ENCODE measurements at places on chromosomes 16 and 17.
A peak's percentile ranks its signal among the peaks of the same experiment; 100 is the strongest.

GRCh38 chr16:58158725-58159124, 29.5 kb upstream of the CFAP20 start:
- DNase-seq, result no peak

DNA sequence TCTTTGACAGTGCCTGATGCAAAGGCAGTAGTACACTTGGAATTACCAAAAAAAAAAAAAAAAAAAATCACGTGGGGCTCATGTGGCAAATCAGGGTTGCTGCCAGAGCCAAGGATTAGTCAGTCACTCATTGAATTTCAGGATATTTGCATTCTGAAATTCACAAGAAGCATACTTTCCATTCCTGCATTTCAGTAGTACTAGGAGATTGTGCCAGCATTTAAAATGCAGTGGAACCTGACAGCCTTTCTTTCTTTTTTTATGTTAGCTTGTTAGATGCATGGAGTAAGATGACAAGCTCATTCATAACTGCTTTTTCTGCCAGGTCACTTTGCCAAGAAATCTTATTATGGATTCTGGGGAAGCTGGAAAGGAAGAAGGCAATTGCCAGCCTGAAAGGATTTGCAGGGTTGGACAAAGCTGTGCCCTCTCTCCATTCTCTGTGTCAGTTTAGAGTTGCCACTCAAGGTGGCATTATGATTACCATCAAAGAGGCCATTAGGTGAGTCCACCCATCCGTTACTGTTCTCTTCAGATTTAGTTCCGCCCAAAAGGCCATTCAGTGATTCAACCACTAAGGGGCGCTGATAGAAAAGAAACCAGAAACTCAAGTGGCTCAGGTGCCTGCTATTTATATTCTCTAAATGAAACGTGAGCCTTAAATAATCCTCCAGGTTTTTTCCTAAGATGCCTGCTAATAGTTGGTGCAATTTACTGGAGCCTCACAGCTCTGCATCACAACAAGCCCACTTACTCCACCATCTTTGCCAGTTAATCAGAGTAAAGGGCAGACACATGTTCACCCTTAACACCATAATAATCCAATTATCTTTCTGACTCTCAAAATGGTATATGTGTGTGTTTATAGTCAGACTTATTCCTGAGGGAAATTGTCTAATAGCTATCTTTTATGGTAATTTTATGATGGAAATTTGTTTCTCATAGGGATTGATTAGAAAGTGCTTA, 59.0 kb downstream of the TANGO6 start:
- peak; percentile 8 for DNase-seq

DNA sequence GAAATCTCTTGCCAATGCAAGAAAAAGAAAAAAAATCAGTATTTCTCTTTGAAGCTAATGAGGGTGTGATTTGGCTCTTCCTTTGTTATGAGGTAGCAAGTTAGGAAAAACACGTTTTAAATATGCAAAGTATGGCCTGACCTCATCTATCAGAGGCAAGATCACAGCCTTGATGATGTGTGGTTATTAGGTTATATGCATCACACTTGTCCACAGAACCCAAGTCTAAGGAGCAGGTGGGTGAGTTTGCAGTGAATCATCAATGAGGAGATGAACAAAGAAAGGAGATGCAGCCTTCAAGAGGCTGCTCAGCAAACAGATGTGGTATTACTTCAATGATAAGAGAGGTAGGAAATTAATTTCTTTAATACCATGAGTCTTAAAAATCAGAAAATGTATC, 594.8 kb upstream of the CDH5 start:
- DNase-seq, result no peak

- DNase-seq, result no peak
Measured at GRCh38 chr17:65389426-65389825, 172.0 kb downstream of the AXIN2 start.

DNA sequence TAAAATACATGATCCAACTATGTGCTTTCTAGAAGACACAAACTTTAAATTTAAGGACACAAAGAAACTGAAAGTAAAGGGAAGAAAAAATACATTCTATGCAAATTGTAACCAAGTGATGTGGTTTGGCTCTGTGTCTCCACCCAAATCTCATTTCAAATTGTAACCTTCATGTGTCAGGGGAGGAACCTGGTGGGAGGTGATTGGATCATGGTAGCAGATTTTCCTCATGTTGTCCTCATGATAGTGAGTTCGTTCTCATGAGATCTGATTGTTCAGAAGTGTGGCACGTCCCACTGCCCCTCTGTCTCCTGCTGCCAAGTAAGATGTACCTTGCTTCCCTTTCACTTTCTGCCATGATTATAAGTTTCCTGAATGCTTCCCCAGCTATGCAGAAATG, 15.0 kb downstream of the OR1A1 start:
- DNase-seq, result no peak

GRCh38 chr17:57432507-57433277, 176.4 kb downstream of the MSI2 start:
- DNase-seq, result no peak

DNA sequence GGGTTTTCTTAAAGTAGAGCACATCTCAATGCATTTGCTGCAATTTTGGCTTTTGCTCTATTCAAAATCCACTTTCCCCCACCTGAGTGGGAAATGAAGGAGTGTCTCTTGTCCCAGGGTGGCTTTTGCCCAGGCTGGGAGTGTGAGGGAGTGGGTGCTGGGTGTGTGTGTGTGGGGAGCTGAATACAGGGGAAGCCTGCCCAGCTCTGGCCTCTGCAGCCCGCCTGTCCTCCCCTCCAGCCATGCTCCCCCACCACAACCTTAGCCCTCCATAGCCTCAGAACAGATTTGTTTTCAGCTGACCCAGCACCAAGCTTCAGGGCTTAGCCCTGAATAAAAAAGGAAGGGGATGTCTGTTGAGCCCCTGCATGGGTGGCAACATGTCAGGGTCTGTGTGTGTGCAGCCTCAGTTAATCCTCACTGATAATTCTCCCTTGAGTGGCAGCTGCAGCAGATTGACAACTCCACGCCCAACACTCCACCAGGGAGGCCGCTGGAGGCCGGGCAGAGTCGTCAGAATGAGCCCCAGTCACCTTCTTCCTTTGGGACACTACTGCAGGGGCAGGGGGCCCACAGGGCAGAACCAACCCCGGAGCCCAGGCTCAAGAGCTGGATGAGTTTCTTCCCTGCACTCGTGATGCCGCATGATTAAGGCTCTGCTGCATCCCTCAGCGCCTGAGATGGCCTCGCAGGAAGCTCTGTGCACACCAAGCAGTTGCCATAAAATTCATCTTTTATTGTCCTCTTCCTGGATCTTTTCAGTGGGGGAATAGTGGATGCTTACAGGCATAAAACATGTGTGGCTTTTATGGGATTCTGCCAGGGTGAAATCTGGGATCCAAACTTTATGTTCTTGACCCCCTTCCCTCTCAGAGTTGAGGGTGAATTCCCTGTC, 55.0 kb downstream of the SPACA3 start:
- no peak for DNase-seq

DNA sequence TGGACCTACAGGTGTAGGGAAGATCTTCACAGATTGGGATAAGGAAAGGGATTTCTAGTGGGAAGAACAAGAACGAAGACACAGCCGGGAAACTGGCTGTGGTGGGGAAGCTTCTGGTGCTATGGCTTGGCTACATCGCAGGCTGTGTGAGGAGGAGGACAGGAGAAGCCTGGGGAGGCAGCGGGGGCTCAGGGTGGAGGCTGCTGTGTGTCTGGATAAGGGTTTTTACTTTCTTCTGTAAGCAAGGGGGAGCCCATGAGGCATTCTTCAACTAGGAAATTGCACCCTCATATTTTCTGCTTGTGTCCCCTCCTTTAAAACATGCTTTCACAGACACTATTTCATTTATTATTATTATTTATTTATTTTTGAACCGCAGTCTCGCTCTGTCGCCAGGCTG, 2.9 kb upstream of the RHBDF2 start:
- DNase-seq, result no peak

DNA sequence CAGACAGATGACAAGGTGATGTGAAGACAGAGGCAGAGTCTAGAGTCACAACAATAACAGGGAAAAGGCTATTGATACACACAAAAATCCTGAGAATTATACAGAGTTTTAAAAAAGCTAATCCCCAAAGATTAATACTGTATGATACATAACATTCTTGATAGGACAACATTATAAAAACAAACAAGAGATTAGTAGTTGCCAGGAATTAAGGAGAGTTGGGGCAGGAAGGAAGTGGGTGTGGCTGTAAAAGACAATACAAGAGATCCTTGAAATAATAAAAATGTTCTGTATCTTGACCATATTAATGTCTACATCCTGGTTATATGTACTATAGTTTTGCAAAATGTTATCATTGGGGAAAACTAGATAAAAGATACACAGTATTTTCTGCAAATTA, 309.5 kb upstream of the PMFBP1 start:
- DNase-seq, result no peak

GRCh38 chr17:22507823-22508222, 815.5 kb downstream of the KCNJ18 start:
- peak; percentile 4 for DNase-seq

- DNase-seq, result no peak
Measured at GRCh38 chr16:56632156-56632847, at the start of gene MT1M. MT1M (plus strand) TSS chr16:56632659; CDS start chr16:56632732, 73 bp downstream.

GRCh38 chr16:86210403-86211193, 299.7 kb upstream of the FOXF1 start:
- no peak for DNase-seq

GRCh38 chr17:32174889-32175288, 32.6 kb downstream of the RHOT1 start:
- no peak for DNase-seq

All from activated CD4-positive, alpha-beta T cell treated with anti-CD3 and anti-CD28 coated beads for 48 hours (primary cell).